ENCODE measurements at places on chromosomes 3 and 15. TPM values are rescaled to one million over a fixed set of nuclear protein-coding genes. Genes with fewer than 3 reads are reported as not detected.

The MYLK gene
- total RNA-seq: 156 TPM

The ISY1 gene
- total RNA-seq: 31.0 TPM

The ACKR4 gene
- 8.5 TPM for total RNA-seq

The TTLL13 gene
- total RNA-seq: not detected

The POMGNT2 gene
- 9.9 TPM for total RNA-seq

The DPH6 gene
- total RNA-seq: 9.2 TPM

DNA sequence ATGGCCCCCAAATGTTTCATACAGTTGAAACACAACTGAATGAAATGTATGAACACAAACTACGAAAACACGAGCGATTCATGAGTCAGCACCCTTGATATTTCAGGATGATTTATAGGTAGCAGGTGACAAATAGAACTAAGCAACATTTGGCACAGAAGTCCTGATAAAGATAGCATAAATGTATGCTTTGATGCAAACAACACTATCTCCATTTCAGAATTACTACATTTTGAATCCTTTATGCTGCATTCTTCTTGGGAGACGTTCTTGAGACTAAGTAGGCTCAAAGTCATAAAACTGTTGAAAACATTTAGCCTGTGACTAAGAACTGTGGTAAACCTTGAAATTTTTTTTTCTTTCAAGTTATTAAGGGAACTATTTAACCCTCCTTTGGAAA, 200.3 kb upstream of the ICE2 start:
- H3K27me3 ChIP-seq: no peaks in the 10 kb centered on the region
- no peaks in the 10 kb centered on the region for H3K36me3 ChIP-seq
- no peaks in the 10 kb centered on the region for H3K4me1 ChIP-seq
- DNase-seq: no peak
- no peak overlapping the region for H3K4me3 ChIP-seq
- H3K27ac ChIP-seq: no peak overlapping the region

GRCh38 chr3:114081037-114081436, 24.5 kb downstream of the QTRT2 start:
- no peak overlapping the region for H3K4me3 ChIP-seq
- peaks cover 91% of the 10 kb centered on the region for H3K36me3 ChIP-seq
- H3K4me1 ChIP-seq: no peaks in the 10 kb centered on the region

GRCh38 chr3:46228260-46229242, 13.7 kb upstream of the CCR3 start:
- H3K36me3 ChIP-seq: no peaks in the 10 kb centered on the region
- no peaks in the 10 kb centered on the region for H3K27me3 ChIP-seq
- peaks cover 7% of the 10 kb centered on the region for H3K4me1 ChIP-seq
- no peak overlapping the region for H3K27ac ChIP-seq

- no peaks in the 10 kb centered on the region for H3K36me3 ChIP-seq
- no peaks in the 10 kb centered on the region for H3K27me3 ChIP-seq
- H3K27ac ChIP-seq: no peak overlapping the region
- DNase-seq: no peak
- no peaks in the 10 kb centered on the region for H3K4me1 ChIP-seq
- H3K4me3 ChIP-seq: no peak overlapping the region
These were observed 39.8 kb upstream of the FGF7 start for GRCh38 chr15:49383266-49383665.

- no peak overlapping the region for H3K4me3 ChIP-seq
- H3K4me1 ChIP-seq: no peaks in the 10 kb centered on the region
- no peaks in the 10 kb centered on the region for H3K36me3 ChIP-seq
- no peak for DNase-seq
- no peak overlapping the region for H3K27ac ChIP-seq
These were observed 653.6 kb downstream of the NAALADL2 start for GRCh38 chr3:175512700-175513099.

DNA sequence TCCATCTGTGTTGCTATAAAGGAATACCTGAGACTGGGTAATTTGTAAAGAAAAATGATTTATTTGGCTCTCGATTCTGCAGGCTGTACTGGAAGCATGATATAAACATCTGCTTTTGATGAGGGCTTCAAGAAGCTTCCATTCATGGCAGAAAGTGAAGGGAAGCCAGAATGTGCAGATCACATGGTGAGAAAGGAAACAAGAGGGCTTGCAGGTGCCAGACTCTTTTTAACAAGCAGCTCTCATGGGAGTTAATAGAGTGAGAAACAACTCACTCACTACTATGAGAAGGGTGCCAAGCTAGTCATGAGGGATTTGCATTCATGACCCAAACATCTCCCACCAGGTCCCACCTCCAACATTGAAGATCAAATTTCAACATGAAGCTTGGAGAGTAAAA, 247.2 kb downstream of the ZIC4 start:
- H3K27me3 ChIP-seq: no peaks in the 10 kb centered on the region
- no peak overlapping the region for H3K4me3 ChIP-seq
- no peaks in the 10 kb centered on the region for H3K36me3 ChIP-seq
- H3K4me1 ChIP-seq: no peaks in the 10 kb centered on the region
- no peak overlapping the region for H3K27ac ChIP-seq

- no peak for DNase-seq
- no peak overlapping the region for H3K27ac ChIP-seq
- no peaks in the 10 kb centered on the region for H3K36me3 ChIP-seq
- H3K4me3 ChIP-seq: no peak overlapping the region
- H3K4me1 ChIP-seq: peaks cover 4% of the 10 kb centered on the region
These were observed 38.2 kb upstream of the ACP3 start for GRCh38 chr3:132279030-132279429.

DNA sequence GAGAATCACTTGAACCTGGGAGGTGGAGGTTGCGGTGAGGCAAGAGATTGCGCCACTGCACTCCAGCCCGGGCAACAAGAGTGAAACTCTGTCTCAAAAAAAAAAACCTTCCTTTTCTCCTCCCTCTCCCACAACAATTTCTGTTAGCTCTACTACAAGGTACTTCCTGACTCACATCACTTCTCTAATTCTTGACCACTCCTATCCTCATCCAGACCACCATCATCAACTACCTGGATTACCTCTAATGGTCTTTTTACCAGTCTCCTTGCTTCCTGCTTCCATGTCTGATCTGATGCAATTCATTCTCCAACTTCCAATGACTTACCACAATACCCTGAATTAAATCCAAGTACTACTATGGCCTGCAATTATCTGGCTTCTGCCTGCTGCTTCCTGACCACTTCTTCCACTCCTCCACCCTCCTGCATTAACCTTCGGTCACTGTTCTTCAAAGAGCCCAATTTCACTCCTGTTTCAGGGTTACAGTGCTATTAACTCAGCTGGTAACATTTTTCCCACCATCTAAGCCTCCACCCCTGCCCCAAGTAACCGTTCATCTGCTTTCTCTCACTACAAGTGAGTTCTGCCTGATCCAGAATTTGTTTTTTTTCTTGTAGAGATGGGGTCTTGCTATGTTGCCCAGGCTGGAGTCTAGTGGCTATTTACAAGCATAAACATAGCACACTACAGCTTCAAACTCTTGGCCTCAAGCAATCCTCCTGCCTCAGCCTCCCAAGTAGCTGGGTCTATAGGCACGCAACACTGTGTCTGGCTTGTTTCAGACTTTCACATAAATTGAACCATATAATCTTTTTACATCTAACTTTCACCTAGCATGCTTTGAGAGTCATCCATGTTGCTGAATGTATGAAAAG, 27.8 kb downstream of the DCAF1 start:
- no peaks in the 10 kb centered on the region for H3K4me1 ChIP-seq
- H3K36me3 ChIP-seq: peaks cover 81% of the 10 kb centered on the region
- no peak overlapping the region for H3K27ac ChIP-seq
- DNase-seq: no peak
- no peaks in the 10 kb centered on the region for H3K27me3 ChIP-seq
- H3K4me3 ChIP-seq: no peak overlapping the region

GRCh38 chr3:69088063-69088462, 3.3 kb downstream of the ARL6IP5 start:
- H3K27me3 ChIP-seq: no peaks in the 10 kb centered on the region
- no peaks in the 10 kb centered on the region for H3K36me3 ChIP-seq
- peak overlapping the region; percentile 92 for H3K4me3 ChIP-seq
- H3K27ac ChIP-seq: peak overlapping the region; percentile 92

- no peaks in the 10 kb centered on the region for H3K27me3 ChIP-seq
- no peak overlapping the region for H3K27ac ChIP-seq
- no peak overlapping the region for H3K4me3 ChIP-seq
- DNase-seq: peak; percentile 72
- peaks cover 18% of the 10 kb centered on the region for H3K4me1 ChIP-seq
These were observed 6.4 kb downstream of the STRA6 start for GRCh38 chr15:74196175-74196574.

DNA sequence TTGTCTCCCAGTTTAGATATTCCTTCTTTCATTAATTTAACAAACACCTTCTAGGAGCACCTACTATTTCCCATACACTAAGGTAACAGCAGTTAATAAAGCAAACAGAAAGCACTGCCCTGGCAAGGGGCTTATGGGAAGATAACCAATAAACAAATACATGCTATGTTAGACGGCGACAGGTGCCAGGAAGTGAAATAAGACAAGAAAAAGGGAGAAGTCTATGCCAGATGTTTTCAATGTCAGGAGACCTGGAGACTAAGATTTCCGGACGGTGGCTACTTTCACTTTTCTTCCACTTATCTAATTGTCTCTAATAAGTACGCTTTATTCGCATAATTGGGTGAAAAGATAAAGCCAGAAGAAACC, 32.5 kb upstream of the ZNF445 start:
- H3K4me3 ChIP-seq: peak overlapping the region; percentile 91
- H3K27ac ChIP-seq: peak overlapping the region; percentile 84
- no peaks in the 10 kb centered on the region for H3K36me3 ChIP-seq
- DNase-seq: no peak
- H3K4me1 ChIP-seq: peaks cover 23% of the 10 kb centered on the region

DNA sequence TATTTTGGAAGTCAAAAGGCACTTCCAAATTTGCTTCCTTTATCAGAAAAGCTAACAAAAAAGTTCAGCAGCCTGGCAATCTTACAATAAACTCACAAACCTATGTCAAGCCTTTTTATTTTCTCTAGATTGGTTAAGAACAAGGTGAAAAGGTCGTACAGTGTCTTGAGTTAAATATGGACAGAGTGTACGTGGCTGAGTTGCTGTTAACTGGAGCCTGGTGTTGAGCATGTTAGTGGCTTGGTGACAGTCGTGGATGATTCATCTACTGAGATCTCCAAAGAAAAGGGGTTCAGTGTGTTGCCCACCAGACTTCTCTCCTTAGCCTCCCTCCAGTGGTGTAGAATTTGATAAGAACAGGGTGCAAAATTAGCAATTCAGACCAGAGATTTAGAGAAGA, 89.7 kb downstream of the SSR3 start:
- H3K36me3 ChIP-seq: no peaks in the 10 kb centered on the region
- no peaks in the 10 kb centered on the region for H3K27me3 ChIP-seq
- H3K4me3 ChIP-seq: no peak overlapping the region
- no peaks in the 10 kb centered on the region for H3K4me1 ChIP-seq
- no peak for DNase-seq
- H3K27ac ChIP-seq: no peak overlapping the region

GRCh38 chr15:58260205-58260724, 122.1 kb downstream of the AQP9 start:
- DNase-seq: no peak
- no peak overlapping the region for H3K4me3 ChIP-seq
- no peaks in the 10 kb centered on the region for H3K27me3 ChIP-seq
- no peaks in the 10 kb centered on the region for H3K4me1 ChIP-seq

DNA sequence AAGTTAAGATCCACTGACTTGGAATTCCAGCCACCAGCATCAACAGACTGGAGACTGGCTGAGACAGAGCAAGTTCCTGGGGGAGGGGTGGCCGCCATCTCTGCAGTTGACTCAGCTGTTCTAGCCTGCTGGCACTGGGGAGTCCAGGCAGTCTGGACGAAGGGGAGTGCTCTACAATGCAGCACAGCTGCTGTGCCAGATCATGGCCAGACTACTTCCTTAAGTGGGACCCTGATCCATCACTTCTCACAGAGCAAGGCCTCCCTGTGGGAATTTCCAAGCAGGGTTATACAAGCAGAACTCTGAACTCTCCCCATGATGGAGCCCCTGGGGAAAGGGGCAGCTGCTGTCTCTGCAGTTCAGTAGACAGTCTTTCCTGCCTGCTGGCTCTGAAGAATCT, 35.2 kb downstream of the PYGO1 start:
- DNase-seq: peak; percentile 50
- H3K4me3 ChIP-seq: no peak overlapping the region
- H3K36me3 ChIP-seq: no peaks in the 10 kb centered on the region
- no peaks in the 10 kb centered on the region for H3K4me1 ChIP-seq

- peaks cover 27% of the 10 kb centered on the region for H3K36me3 ChIP-seq
- peak overlapping the region; percentile 97 for H3K27ac ChIP-seq
- H3K4me3 ChIP-seq: peak overlapping the region; percentile 67
- H3K4me1 ChIP-seq: peaks cover 94% of the 10 kb centered on the region
- no peaks in the 10 kb centered on the region for H3K27me3 ChIP-seq
- no peak for DNase-seq
These were observed 1.7 kb downstream of the CCDC9B start for GRCh38 chr15:40338921-40339620.

DNA sequence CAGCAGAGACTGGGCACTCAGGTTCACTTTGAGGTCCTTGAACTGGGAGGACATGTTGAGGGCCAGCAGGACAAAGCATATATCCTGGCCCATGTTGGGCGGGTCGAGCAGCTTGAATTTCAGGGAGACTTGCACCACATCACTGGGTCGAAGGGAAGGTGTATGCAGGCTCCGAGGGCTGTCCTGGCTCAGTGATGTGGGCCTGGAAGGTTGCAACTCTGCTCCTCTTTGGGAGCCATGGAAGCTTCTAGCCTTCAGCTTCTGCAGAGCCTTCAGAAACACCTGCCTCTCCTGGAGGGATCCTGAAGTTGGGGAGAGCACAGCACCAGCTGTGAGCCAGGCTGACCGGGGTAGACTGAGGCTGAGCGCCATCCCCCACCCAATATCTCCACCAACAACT, 14.7 kb upstream of the EPB42 start:
- no peak for DNase-seq
- no peaks in the 10 kb centered on the region for H3K4me1 ChIP-seq
- H3K4me3 ChIP-seq: no peak overlapping the region
- no peak overlapping the region for H3K27ac ChIP-seq

DNA sequence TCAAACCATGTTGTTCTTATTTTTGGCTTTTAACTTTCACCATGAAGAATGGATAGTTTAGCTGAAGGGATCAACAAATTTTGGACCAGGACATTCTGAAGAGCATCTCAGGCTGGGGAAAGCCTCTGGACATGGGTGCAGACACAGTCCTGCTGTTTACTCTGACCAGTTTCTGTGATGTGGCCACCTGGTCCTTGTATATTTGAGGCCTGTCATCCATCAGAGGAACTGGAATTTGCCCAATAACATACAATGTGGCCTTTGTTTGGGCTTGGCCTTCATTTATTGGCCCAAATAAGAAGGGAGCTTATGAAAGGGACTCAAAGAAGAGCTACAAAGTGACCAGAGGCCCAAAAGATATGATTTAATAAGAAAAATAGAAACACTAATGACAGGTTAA, 127.9 kb downstream of the MYRIP start:
- no peak overlapping the region for H3K27ac ChIP-seq
- no peaks in the 10 kb centered on the region for H3K4me1 ChIP-seq
- H3K27me3 ChIP-seq: no peaks in the 10 kb centered on the region
- no peak for DNase-seq
- no peaks in the 10 kb centered on the region for H3K36me3 ChIP-seq
